Gastrocnemius medialis (tissue), 4 donors: ENCODE measurements at places on chromosomes 7 and 10. TPM values are rescaled to one million over a fixed set of nuclear protein-coding genes. Genes with fewer than 3 reads are reported as not detected.

GRCh38 chr7:29105752-29106668 lies 40.3 kb downstream of the CPVL start:
- DNase-seq, result peak; percentile 24
- H3K27ac ChIP-seq, result no peak overlapping the region
- no peaks in the 10 kb centered on the region for H3K36me3 ChIP-seq
- peaks cover 4% of the 10 kb centered on the region for H3K4me1 ChIP-seq
- no peaks in the 10 kb centered on the region for H3K27me3 ChIP-seq

- no peak overlapping the region for H3K4me3 ChIP-seq
- H3K36me3 ChIP-seq, result no peaks in the 10 kb centered on the region
- no peaks in the 10 kb centered on the region for H3K27me3 ChIP-seq
- H3K27ac ChIP-seq, result no peak overlapping the region
- H3K4me1 ChIP-seq, result no peaks in the 10 kb centered on the region
- DNase-seq, result no peak
Measured at GRCh38 chr7:144853542-144853941, 17.7 kb upstream of the TPK1 start.

DNA sequence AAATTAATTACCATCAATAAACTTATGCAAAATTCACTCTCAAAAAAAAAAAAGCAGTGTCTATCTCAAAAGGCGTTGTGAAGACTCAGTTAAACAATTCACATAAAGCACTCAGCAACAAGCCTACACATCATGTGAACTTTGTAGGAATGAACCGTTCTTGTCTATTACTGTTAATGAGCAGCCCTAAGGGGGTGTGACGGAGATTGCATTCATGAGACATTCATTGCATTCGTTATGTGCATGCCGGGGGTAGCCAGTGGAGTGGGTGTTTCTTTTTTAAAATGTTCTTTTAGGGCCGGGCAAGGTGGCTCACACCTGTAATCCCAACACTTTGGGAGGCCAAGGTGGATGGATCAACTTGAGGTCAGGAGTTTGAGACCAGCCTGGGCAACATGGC lies 193.0 kb downstream of the PRPF18 start:
- no peaks in the 10 kb centered on the region for H3K27me3 ChIP-seq
- no peaks in the 10 kb centered on the region for H3K36me3 ChIP-seq
- DNase-seq, result no peak
- H3K27ac ChIP-seq, result no peak overlapping the region
- H3K4me3 ChIP-seq, result no peak overlapping the region

DNA sequence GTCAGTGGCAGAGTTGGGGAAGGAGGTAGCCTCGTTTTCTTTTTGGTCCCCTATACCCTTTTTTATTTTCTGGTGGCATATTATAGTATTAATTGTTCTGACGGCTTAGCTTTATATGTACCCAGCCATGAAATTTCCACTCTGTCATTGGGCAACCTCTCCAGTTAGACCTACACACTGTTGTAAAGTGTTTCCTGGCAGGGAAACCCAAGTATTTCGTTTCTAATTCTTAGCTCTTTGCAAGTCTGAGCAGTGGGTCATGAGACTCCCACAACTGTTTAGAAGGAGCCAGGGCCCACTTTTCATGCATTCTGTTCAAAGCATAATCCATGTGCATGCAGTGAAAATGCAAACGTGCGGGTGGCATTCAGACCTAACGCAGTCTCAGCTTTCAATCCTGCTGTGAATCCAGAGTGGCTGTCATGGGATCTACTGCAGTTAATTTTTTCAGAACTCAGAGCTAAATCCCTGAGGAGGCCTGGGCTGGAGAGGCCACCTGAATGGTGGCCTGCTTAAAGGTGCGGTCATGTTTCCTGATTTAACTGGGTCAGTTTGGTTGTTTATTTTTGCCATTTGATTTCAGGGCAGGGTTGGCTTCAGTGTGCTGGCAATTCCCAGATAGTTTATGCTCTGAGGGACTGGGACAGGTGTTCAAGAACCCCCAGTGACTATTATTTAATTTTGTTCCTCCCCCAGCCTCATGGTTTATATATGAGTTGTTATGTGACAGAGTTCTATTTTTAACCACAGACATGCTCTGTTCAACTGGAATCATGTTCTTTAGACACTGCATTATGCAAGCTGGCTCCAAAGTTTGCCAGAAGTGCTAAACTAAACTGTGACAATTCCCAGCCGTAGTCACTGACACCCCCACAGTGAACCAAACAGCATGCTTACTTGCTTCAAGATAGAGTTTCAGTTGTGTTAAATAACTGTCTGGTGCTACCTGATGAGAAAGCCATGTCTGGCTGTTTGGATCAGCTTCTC lies 27.4 kb upstream of the SYPL1 start:
- no peaks in the 10 kb centered on the region for H3K36me3 ChIP-seq
- peaks cover 32% of the 10 kb centered on the region for H3K4me1 ChIP-seq
- peak overlapping the region; percentile 9 for H3K4me3 ChIP-seq
- H3K27ac ChIP-seq, result peak overlapping the region; percentile 92

GRCh38 chr10:60123172-60123571 lies 216.8 kb upstream of the CCDC6 start:
- H3K4me1 ChIP-seq, result peaks cover 29% of the 10 kb centered on the region
- no peaks in the 10 kb centered on the region for H3K27me3 ChIP-seq
- peak overlapping the region; percentile 90 for H3K27ac ChIP-seq

GRCh38 chr7:23184709-23185359 lies 3.0 kb downstream of the NUP42 start:
- no peak overlapping the region for H3K27ac ChIP-seq
- no peak for DNase-seq
- H3K36me3 ChIP-seq, result peaks cover 40% of the 10 kb centered on the region
- no peaks in the 10 kb centered on the region for H3K27me3 ChIP-seq

MSS51 gene
- 1.4 TPM for total RNA-seq

GRCh38 chr10:120887482-120887881 lies 36.3 kb downstream of the WDR11 start:
- no peaks in the 10 kb centered on the region for H3K27me3 ChIP-seq
- H3K36me3 ChIP-seq, result peaks cover 40% of the 10 kb centered on the region
- H3K27ac ChIP-seq, result no peak overlapping the region
- H3K4me3 ChIP-seq, result no peak overlapping the region
- H3K4me1 ChIP-seq, result peaks cover 6% of the 10 kb centered on the region

GRCh38 chr7:610141-610530 lies 90.5 kb upstream of the PDGFA start:
- H3K4me3 ChIP-seq, result no peak overlapping the region
- H3K4me1 ChIP-seq, result peaks cover 4% of the 10 kb centered on the region
- no peaks in the 10 kb centered on the region for H3K27me3 ChIP-seq
- no peaks in the 10 kb centered on the region for H3K36me3 ChIP-seq
- DNase-seq, result no peak

- H3K27ac ChIP-seq, result no peak overlapping the region
- DNase-seq, result no peak
- H3K36me3 ChIP-seq, result no peaks in the 10 kb centered on the region
- peaks cover 20% of the 10 kb centered on the region for H3K4me1 ChIP-seq
Measured at GRCh38 chr10:51156926-51157325, 82.6 kb downstream of the PRKG1 start.

DNA sequence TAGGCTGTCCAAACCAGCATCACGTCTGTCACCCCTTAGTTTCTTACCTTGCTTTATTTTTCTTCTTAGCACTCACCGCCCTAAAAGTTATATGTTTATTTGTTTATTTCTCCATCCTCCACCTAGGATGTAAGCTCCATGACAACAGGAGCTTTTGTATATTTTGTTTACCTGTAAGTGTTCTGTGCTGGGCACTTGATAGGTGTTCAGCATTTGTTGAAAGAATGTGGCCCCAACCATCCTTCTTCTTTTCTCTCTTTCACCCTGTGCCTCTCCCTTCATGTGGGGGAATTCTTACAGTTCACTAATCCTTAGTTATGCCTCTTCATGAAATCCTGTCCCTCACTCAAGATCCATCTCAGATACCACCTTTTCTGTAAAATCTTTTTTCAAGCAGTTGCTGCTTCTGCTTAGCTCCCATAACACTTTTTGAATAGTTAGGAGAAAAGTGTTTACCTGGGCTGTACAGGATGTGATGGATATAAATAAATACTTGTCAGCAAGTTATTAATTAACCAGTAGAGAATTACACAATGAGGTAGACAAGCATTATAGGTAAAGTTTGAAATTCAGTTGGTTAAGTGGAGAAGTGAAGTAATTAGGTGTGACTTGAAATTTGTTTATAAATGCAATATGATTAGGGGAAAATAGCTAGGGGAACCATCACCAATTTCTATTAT lies 9.7 kb downstream of the AHR start:
- H3K4me3 ChIP-seq, result no peak overlapping the region
- no peaks in the 10 kb centered on the region for H3K4me1 ChIP-seq
- peak overlapping the region; percentile 49 for H3K27ac ChIP-seq
- H3K36me3 ChIP-seq, result no peaks in the 10 kb centered on the region

PVRIG gene
- total RNA-seq, result not detected

DNA sequence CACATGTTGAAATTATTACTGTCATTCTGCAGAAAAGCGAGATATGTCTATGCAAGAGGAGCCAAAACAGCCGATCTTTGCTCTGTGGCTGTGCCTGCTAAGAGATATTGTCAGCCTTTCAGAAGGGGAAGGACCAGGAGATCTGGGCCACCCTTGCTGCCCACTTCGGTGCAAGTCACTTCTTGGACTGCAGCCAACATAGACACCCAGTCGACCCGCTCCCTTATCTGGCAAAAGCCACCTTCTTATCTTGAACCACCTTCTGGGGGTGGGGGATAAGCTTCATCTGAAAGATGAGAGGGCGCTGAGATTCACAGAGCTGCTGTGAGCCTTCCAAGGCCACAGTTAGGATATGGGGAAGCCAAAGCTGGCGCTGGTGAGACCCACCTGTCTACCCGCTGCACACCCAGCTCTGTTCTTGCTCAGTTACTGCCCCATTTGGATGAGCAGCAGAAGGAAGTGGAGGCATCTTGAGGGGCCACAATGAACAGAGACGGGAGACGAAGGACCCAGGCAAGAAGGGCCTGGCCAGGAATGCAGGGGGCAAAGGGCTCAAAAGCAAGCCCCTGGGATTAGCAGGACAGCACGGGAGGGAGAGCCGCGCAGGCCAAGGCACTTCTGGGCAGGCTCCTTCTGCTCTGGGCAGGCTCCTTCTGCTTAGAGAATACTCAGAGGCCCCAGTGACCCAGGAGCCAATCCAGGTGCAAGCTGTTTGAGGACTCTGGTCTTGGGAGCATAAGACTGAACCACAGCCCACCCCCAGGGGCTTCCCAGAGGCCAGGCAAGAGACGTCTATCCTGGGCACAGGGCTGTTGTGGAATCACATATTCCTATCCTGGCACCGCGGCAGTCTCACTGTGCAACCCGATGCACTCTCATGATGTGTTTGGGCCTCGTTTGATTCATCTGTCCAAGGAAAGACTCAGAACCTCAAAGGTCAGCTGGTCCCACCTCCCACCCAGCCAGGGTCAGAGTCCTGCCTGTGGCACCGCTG lies 38.4 kb upstream of the NPFFR1 start:
- DNase-seq, result no peak
- H3K4me1 ChIP-seq, result peaks cover 40% of the 10 kb centered on the region
- H3K36me3 ChIP-seq, result no peaks in the 10 kb centered on the region
- peak overlapping the region; percentile 78 for H3K27ac ChIP-seq
- no peaks in the 10 kb centered on the region for H3K27me3 ChIP-seq
- H3K4me3 ChIP-seq, result no peak overlapping the region

DNA sequence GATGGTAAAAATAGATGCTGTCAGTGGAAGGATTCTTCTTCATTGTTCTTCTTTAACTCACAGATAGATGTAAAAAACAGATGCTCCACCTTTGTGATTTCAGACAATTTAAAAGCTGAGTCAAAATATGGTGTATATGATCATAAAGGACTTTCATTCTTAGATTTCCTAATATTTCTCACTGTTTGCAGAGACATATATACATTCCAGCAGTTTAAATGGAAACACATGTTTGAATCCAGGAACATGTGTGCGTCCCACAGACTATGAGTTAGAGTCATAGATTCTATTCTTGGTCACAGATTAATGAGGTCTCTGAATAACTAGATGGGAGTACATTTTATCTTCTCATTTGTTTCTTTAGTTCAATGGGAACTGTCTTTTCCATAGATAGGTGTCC lies 109.6 kb downstream of the BICC1 start:
- no peak overlapping the region for H3K27ac ChIP-seq
- no peak for DNase-seq
- peaks cover 13% of the 10 kb centered on the region for H3K4me1 ChIP-seq
- no peak overlapping the region for H3K4me3 ChIP-seq

DNA sequence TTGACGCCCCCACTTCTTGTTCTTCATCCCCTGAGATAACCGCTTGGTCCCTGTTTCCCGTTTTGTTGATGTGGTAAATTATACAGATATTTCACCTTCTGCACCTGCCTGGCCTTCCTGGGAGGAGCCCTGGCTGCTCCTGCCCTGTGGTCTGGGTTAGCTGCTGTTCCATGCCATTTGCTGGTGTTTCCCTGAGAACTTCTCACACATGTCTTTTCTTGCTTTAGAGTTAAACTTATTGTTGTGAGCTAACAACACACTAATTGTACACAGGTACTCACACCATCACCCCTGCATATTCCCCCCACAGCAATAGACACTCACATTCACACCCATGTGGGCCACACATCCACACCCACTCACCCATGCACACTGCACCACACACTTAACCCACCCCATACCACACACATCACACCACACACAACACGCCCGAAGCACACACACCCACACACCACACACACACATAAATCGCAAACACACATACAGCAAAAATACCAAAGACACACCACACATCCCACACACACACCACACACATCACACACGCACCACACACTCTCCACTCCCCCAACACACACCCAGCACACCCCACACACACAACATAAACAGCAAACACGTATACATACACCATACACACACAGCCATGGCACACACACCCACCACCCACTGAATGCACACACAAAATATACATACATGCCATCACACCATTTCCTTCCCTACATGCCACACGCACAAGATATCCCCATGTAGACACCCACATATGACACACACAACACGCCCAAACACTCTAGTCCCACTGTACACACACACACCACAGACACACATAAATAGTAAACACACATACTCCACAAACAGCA lies 19.4 kb upstream of the ANTXRL start:
- H3K4me1 ChIP-seq, result no peaks in the 10 kb centered on the region
- no peak overlapping the region for H3K4me3 ChIP-seq
- no peaks in the 10 kb centered on the region for H3K27me3 ChIP-seq
- H3K36me3 ChIP-seq, result no peaks in the 10 kb centered on the region

- no peak for DNase-seq
- H3K27me3 ChIP-seq, result no peaks in the 10 kb centered on the region
- no peaks in the 10 kb centered on the region for H3K36me3 ChIP-seq
Measured at GRCh38 chr10:68296843-68297663, 34.8 kb upstream of the HNRNPH3 start.

GRCh38 chr7:77235276-77235675 lies 35.7 kb upstream of the FGL2 start:
- H3K36me3 ChIP-seq, result no peaks in the 10 kb centered on the region
- no peak overlapping the region for H3K27ac ChIP-seq
- no peak overlapping the region for H3K4me3 ChIP-seq
- no peaks in the 10 kb centered on the region for H3K4me1 ChIP-seq

ANAPC16 gene
- total RNA-seq, result 168 TPM

COL28A1 gene
- total RNA-seq, result 2.4 TPM

DNA sequence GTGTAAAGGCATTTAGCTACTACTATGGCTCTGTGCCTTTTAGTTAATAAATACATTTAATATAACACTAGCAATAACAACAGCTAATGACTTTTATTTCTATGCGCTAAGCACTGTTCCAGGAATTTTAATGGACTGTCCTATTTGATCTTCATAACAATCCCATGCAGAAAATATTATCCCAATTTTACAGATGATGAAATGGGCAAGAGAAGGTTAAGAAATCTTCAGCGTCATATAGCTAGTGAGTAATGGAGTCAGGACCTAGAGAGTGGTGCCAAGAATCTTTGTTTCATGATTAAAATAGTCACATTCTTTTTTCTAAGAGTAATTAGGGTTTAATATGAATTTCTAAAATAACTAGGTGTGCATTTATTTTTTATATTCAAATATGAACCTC lies 32.4 kb downstream of the ACTA2 start:
- H3K27me3 ChIP-seq, result no peaks in the 10 kb centered on the region
- no peak for DNase-seq
- H3K36me3 ChIP-seq, result no peaks in the 10 kb centered on the region
- no peak overlapping the region for H3K27ac ChIP-seq

TRIM74 gene
- total RNA-seq, result not detected

OR2A5 gene
- not detected for total RNA-seq

GPR37 gene
- 0.31 TPM for total RNA-seq
